ENCODE measurements at places on chromosomes 2 and 18.

- DNase-seq = no peak
Measured at GRCh38 chr2:179017773-179018357, 32.1 kb downstream of the CCDC141 start.

GRCh38 chr2:222479859-222480258, 55.5 kb downstream of the SGPP2 start:
- DNase-seq = peak; percentile 2

DNA sequence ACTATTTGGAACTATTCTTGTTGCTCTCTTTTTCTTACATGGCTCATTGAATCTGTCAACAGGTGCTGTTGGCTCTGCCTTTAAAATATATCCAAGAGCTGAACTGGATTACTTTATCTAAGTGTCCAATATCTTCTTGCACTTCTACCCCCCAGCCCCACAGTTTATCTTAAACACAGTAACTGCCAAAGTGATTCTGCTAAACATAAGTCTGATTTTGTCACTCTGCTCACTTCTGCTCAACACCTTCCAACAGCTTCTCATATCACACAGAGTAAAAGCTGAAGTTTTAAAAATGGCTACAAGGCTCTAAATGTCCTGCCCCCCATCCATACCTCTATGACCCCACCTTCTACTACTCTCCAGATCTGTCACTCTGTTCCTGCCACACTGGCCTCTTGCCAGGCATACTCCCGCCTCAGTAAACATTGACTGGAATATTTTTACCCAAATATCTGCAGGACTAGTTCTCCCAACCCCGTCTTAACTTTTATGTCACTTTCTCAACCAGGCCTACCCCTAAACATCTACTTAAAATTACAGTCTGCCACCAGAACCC, 130.7 kb downstream of the CCDC148 start:
- DNase-seq = no peak

GRCh38 chr2:37873229-37873628, 51.9 kb upstream of the RMDN2 start:
- DNase-seq = no peak

DNA sequence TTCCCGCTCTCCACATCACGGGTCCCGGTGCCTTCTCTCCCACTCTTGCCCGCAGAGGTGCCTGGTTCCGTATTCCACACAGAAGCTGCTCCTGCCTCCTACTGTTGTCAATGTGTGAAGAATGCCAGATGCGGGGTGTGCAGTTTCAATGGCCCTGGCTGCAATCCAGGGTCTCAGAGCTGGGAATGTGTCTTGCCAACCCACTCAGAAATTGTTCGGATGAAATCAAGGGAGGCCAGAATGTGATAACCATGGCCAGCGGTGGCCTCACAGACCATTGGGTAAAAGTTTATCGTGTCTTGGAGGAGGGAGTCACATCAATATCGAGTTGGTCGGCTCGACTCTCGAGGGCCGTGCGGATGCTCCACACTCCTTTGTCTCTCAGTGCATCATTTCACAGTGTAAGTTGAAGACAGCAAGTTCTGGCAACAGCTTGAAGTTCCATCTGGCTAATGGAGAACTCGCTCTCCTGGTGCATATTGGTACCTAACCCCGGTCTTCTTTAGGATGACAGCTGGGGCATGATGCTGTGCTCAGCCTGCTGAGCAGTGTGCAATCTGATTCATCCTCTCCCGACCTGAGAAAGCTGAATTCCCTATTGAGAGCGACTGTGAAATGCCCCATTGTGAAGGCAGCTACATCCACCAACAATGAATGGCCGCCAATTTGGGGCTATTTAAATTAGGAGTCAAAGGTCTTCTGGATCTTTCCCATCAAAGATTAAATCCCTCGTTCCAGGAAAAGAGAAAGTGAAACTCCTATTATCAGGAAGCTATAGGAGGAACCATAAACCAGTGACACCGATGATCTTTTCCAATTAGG, 389.0 kb downstream of the SOX11 start:
- no peak for DNase-seq

DNA sequence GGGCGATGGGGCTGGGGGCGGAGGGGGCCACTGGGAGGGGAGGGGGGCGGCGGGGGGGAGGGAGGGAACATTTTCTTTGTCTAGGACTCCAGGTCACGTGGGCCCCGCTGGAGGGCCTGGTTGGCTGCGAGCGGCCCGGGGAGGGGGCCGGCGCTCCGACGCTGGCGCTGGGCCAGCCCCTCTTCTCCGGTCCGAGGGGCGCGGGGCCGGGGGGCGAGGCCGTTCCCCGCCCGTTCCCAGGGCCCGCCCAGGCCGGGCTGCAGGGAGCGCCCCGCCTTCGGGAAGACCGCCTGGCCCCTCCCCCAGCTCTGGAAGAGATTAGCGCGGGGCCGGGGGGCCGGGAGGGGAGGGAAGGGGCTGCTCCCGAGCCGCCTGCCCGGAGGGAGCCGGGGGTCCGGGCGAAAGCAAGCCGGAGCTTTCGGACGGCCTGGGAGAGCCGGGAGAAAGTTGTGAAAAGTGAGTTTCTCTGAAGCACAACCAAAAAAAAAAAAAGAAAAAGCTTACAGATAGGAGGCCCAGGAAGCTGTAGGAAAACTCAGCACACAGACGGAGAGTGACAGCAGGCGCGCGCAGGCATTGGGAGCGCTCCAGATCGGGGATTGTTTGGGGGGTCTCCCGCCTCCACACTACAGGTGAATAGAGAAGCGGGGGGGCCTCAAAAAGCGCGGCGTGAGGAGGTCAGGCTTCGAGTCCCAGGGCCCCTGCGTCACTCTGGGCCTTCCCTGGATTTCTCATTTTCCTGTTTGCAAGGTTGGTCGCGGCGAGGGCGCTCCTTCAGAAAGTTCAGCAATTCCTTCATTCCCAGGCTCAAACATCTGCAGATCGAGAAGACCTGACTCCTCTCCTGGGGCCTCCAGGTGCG, 84.1 kb upstream of the POMC start:
- peak; percentile 35 for DNase-seq

GRCh38 chr2:199727306-199727705, 123.7 kb downstream of the FTCDNL1 start:
- no peak for DNase-seq

- no peak for DNase-seq
Measured at GRCh38 chr2:240791221-240791800, 28.7 kb downstream of the KIF1A start.

- DNase-seq = no peak
Measured at GRCh38 chr2:239194731-239195317, 206.0 kb downstream of the HDAC4 start.

GRCh38 chr2:4762951-4763376, 929.2 kb upstream of the SOX11 start:
- DNase-seq = no peak

DNA sequence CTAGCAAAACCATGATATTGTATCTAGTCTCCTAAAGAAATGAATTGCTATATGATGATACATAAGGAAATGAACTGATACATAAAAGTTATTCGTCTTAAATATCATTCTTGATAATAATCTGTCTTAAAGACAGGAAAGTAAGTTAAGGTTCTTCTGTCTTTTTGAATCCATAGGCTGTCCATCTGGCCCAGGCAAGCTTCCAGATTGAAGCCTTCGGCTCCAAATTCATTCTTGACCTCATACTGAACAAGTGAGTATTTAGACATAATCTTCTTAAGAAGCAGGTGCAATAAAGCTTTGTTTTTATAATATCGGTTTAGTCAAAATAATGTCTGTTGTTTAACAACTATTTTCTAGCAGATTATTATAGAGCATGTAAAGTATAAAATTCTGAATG, 37.7 kb downstream of the ADAM23 start:
- DNase-seq = no peak

DNA sequence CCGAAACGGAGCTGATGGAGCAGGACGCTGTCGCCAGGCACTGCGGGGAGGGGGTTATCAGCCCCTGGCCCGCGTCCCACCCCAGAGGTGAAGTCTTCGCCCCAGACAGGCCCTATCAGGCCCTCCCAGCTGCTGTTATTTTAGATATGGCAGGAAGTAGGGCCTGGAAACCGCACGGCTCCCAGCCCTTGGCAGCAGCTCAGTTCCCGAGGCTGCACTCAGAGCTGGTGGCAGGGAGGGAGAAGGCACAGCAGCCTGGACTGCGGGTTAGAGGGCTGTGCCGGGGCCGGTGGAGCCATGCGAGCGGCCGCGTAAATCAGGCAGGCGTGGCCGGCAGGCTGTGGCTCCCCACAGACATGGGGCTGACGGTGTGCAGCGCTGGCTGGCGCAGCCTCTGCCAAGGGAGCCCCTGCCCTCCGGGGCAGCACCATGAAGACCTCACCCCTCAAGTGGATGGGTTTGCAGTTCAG, 111.4 kb downstream of the NFATC1 start:
- no peak for DNase-seq

GRCh38 chr2:236341721-236342120, 77.5 kb upstream of the ASB18 start:
- no peak for DNase-seq

GRCh38 chr2:198214114-198214596, 409.8 kb downstream of the PLCL1 start:
- no peak for DNase-seq

DNA sequence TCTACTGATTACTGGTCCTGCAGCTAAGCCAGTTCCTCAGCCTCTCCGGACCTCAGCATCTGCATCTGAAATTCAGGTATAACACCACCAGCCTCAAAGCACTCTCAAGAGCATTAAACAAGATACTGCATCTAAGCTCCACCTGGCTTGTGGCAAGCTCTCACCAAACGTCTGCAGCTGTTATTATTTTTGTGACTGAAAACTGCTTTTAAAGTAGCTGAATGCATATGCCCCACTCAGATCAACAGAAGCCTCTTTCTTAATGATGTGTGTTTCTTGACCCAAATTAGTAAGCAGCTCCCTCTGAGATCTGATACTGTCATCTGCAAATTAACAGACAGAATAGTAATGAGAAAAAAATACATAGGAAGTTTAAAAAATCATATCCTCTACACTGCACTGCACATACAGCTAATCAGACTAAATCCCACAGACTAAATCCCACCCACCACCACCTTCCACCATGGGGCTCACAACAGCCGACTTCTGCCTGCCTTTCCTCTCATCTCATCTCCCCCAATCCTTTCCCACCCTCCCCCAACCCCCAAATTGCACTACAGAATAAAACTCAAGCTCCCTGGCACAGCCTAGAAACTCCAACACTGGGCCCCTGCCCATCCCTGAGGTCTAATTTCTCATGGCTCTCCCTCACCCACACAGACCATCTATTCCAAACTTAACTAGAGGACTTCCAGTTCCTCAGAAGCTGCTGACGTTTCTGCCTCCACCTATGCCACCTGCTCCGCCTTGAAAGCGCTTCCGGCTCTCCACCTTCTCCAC, 52.9 kb downstream of the TMEM163 start:
- no peak for DNase-seq

DNA sequence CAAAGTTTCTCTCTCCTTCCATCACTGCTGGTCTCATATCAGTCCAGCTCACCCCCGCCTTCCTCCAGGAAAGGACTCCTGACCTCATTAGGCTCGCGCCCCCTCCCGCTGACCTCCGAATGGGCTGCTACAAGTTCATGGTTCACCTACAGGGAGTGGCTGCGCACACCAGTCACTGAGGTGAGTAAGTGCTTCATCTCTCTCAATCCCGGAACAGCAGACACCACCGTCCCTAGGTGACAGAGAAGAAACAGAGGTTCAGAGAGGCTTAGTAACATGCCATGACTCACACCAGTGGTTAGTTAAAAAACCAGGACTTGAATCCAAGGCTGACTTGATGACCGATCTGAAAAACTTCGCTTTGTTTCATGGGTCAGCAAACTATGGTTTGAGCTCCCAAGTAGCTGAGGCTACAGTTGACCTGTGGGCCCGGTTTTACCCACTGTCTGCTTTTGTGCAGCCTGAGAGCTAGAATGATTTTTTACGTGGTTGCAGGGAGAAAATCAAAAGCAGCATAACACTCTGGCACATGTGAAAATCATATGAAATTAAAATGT, 42.0 kb downstream of the ZFP36L2 start:
- DNase-seq = peak; percentile 83

- DNase-seq = no peak
Measured at GRCh38 chr2:189530965-189531637, 49.5 kb downstream of the SLC40A1 start.

GRCh38 chr2:105335469-105335868, 1.9 kb upstream of the C2orf49 start:
- DNase-seq = no peak

DNA sequence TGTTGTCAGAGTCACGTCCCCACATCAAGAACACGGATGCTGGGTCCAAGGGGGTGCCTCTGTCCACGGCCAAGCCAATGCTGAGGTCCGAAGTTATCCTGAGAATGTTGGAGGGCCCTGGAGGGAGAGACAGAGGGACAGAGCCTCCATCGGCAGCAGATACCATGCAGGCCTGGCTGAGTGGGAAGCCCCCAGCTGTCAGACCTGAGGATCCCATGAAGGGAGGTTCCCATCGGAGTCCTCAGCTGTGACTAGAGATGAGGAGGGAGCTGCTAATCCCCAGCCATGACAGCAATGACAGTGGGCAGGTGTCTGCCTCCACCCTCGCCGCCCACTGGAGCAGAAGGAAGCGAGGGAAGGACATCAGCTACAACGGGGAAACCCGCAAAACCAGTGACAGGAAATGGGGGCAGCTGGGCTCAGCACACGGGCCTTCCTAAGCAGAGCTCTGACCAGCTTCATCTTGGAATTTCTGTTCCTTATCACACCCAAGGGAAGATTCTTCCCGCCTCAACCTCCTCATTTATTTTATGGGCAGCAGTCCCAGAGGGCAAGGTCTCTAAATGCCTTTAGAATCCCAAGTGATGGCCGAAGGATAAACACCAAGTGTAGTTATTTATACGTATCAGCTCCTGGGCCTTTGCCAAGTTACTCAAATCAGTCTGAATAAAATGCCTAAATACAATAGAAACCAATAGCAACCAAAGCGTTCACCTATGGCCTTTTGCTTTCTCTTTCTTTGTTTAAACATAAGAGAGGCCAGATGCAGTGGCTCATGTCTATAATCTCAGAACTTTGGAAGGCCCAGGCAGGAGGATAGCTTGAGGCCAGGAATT, 32.2 kb downstream of the FAM178B start:
- peak; percentile 9 for DNase-seq

DNA sequence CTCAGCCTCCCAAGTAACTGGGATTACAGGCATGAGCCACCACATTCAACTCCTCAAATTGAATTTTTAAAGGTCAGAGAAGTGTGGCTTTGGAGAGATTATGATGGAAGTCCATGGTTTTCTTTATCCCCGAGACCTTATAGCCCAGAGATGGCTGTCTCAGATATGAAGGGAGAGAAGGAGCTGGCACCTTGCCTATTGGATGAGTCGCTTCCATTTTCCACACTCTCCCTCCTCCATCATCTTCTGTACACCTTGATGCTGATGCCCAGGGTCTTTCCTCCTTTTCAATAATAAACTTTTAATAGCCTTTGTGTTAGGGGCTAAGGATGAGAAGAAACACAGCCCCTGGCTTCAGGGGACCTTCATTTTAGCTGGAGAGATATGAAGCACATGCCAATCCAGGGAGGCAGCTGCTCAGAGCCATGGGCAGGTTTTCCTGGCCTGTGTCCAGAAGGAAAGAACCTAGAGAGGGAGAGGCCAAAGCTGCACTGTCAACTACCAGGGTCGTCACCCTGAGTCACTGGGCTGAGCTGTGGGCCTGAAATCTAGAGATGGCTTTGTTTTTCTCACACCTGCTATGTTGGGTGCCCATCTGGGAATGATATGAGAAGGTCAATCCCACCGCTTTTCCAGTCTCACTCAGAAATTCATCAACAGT, 146.0 kb upstream of the SERTAD2 start:
- no peak for DNase-seq

GRCh38 chr18:51128533-51128932, 68.9 kb downstream of the MEX3C start:
- DNase-seq = no peak
